Activated CD4-positive, alpha-beta T cell treated with anti-CD3 and anti-CD28 coated beads, Interleukin-2, amount 50 U/mL, for 4 hours (primary cell): ENCODE measurements at places on chromosomes 7 and 10.
A peak's percentile ranks its signal among the peaks of the same experiment; 100 is the strongest.

- DNase-seq: no peak
These were observed 58.1 kb downstream of the PARP12 start for GRCh38 chr7:140004672-140005071.

DNA sequence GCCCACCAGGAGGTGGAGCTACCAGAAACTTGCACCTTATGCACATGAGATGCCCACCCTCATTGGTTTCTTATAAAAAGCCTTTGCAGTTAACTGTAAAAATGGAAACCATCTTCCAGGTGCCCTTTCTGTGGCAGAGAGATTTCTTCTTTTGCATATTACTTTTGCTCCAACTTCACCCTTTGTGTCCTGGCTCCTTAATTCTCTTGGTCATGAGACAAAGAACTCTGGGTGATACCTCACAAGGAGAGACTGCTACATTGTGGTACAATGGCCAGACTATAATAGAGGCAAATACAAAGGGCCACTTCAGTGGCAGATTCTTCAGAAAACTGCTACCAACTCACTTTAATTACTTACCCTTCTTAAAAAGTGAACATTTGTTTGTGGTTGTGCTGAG is 76.4 kb upstream of the PTER start:
- no peak for DNase-seq

- peak; percentile 25 for DNase-seq
These were observed 5.6 kb downstream of the POR start for GRCh38 chr7:75920431-75921161.

GRCh38 chr7:47103498-47104205 is 478.3 kb downstream of the TNS3 start:
- no peak for DNase-seq

GRCh38 chr7:149307775-149308501 is 45.9 kb downstream of the ZNF783 start:
- no peak for DNase-seq

DNA sequence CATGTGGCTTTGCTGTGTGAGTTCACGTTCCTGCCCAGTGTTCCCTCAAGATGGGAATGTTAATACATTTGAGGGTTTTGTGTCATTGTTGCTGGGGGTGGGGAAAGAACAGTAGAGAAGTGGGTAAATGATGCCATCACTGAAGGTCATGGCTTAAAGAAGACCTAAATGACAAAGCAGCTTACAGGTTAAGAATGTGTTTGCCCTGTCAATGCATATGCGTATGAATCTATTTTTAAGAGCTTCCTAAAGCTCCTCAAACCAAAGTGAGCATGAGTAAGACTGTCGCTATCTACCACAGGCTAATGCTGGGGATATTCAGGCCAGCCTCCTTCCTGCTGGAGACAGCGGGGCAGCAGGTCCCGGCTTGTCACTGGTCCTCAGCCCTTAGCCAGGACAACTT is 162.9 kb downstream of the CREB5 start:
- DNase-seq: no peak

DNA sequence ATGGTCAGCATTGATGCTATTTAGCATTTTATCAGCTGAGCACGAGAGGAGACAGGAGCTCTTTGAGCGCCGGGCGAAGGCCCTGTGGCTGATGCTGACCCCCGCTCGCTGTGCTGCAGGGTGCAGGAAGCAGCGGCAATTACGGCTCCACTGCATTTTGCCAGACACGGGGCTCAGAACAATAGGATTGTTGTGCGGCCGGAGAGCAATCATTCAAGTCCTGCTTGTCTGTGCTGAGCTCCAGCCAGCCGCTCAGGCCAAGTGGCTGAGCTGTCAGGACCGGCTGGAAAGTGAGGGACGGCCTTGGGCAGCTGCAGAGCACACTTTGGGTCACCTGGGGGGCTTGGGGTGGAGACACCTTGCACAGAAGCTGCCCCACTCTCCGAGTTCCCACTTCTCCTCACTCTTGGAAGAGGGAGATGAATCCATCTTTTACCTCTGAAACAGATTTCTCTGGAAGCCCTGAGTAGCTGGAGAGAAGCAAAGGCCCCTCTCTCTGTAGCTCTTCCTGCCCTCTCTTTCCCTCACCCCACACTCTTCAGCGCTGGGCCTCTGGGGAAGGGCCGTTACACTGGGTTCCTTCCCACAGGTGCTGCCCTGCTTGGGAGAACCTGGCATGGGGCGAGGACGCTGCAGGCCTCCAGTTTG is 17.3 kb upstream of the ADARB2 start:
- DNase-seq: no peak

DNA sequence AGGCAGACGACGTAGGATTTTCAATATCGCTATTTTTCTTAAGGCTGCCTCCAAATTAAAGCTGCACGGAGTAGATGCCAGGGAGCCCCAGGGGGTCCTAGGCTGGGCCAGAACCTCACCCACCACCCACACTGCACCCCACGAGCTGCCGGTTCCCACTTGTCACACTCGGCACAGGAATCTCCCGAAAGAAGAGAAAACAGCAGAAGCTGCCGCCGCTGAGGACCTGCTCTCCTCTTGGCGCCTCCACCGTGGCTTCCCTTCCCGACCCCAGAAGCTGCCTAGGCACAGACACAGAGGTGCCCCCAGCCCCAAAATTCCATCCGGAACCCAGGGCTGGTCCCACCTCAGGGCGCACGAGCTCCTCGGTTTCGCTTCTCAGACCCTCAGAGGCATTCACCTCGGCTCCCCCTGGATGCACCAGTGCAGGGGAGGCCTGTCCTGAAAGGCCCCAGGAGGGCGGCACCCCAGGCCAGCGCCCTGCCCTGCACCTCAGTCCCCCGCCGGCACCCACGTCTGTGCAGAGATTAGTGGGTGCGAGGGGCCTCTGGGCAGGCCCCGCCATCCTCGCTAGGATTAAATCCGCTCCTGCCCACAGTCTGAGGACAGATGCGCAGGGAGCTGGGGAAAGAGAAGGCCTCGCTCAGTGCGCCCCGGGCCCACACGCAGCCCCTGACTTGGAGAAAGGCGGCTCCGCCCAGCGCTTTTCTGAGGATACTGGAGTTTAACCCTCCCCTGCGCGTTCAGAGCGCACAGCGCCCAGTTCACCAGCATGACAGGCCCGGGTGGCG is 99.2 kb downstream of the PTPRN2 start:
- no peak for DNase-seq

DNA sequence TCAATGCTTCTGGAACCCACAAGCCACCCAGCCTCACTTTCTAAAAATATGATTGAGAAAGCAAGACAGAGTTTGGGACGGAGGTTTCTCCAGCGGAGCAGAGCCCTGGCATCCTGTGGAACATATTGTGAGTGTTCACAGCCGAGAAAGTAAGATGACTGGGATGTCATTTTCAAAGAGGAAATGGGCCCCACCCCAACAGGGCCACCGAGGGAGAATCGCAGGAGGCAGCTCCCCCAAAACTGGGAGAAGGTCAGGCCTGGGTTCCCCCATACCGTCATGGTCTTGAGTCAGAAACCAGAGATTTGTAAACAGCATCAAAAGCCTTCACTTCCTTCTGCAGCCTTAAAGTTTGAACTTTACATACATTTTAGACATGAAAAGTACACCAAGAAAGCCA is 560.0 kb downstream of the PTPRN2 start:
- no peak for DNase-seq

DNA sequence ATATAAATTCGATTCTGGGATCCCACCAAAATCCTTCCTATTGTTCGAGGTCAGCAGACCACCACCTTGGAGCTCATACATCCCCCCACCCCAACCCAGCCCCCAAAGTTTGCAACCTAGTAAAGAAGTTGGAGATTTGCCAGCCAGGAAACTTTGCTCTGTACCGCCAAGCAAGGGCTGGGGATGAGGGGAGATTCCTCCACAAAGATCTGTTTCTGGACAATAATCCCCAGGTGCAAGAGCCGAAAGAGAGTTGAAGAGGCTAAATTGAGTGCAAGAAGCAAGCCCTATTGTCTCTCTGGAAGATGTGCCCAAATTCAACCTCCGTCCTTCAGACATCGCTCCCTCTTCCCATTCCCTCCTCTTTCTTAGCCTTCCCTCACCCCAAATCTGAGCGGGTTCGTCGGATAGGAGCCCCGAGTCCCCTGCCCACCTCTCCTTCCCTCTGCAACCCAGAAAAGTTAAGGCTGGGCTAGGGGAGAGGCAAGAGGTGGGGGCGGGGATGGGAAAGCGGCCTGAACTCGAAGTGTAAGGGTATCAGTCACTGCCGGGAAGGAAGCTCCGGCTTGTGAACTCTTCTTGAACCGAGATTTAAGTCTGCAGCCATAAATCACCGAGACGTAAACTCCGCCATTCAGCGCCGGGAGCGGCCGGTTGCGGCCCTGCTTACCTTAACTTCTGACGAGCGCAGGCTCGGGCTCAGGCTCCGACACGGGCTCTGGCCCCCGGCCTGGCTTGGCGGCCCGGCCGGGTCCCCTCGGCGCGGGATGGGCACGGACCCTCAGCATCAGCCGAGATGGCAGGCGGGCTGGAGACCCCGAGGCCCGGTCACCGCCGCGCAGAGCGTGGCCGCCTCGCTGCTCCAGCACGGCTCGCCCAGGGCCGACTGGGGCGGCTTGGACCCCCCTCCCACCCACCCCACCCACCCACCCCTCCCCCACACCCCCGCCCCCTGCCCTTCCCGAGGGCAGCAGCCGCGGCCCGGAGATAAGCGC is 10.8 kb upstream of the HOXA2 start:
- no peak for DNase-seq

- DNase-seq: no peak
These were observed 2.1 kb upstream of the ADD3 start for GRCh38 chr10:110005719-110006118.

GRCh38 chr10:123835575-123835974 is 56.0 kb downstream of the CPXM2 start:
- DNase-seq: no peak

DNA sequence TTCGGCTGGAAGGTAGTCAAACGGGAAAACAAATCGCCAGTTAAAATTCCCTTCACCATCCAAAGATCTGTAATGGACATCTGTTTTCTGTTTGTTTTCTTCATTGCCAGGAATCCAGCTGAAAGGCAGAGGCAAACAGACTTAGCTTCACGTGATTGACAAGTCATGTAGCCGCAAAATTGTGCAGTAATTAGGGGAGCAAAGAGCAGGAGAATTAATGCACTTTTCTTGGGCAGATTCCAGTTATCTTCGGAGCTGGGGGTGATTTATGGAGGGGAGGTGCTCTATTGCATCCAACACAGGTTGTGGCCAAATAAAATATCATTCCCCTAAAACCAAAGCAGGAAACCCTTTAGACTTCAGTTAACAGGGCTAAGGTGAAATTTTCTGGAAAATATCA is 162.2 kb downstream of the MYOF start:
- no peak for DNase-seq

DNA sequence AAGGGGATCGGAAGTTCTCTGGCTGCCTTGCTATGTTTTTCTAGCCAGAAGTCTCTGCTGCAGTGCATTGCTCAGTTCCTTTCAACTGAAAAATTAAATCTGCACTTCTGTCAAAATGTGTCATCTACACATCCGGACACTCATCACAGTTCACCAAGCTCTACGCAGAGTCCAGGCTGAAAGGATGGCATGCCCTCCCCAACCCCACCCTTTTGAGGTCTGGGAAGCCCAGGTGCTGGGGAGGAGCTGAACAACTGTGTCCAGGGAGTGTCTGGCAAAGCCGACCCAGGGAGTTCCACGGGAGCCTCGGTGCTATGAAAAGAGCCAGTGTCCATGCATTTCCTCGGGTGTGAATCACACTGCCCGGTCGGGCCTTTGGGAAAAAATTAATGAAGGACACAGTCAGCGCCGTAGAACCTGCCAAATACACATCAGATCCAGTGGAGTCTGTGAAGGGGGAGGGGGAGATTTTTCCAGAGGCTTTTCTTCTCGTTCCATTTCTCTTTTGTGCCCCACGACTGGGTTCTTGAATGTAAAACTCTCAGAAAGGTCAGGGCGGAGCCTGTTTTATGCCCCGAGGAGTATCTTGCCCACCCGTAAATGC is 757 bp upstream of the PALS2 start:
- no peak for DNase-seq

DNA sequence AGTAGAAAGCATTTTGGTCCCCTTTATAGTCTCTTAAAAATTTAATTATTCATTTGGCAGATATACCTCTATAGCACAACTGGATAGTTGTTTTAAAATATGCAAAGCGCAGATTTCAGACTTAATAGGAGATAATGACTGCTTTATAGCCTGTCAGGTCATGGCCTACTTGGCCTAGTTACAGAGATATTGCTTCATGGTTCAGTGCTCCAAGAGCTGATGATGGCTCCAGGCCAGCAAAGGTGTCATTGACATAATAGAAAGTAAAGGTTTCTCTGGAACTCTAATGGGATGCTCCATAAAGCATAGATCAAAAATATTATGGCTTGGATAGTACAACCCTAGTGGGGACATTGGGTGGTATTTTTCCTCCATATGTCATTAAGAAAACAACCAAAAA is 285.7 kb downstream of the NXPH1 start:
- no peak for DNase-seq

GRCh38 chr10:119238577-119238976 is 31.2 kb downstream of the GRK5 start:
- DNase-seq: no peak

GRCh38 chr10:116094356-116094755 is 178.7 kb downstream of the GFRA1 start:
- DNase-seq: no peak

- DNase-seq: no peak
These were observed 127.9 kb upstream of the SEM1 start for GRCh38 chr7:96837593-96837992.

GRCh38 chr7:94368371-94368791 is 26.3 kb upstream of the COL1A2 start:
- no peak for DNase-seq

GRCh38 chr10:100535715-100536353 is at the start of gene HIF1AN:
TSS of gene HIF1AN (plus strand) at chr10:100535943. CDS start at chr10:100535959, 16 bp downstream.
- DNase-seq: peak; percentile 84

- no peak for DNase-seq
These were observed 57.1 kb downstream of the AMPH start for GRCh38 chr7:38574086-38574485.

DNA sequence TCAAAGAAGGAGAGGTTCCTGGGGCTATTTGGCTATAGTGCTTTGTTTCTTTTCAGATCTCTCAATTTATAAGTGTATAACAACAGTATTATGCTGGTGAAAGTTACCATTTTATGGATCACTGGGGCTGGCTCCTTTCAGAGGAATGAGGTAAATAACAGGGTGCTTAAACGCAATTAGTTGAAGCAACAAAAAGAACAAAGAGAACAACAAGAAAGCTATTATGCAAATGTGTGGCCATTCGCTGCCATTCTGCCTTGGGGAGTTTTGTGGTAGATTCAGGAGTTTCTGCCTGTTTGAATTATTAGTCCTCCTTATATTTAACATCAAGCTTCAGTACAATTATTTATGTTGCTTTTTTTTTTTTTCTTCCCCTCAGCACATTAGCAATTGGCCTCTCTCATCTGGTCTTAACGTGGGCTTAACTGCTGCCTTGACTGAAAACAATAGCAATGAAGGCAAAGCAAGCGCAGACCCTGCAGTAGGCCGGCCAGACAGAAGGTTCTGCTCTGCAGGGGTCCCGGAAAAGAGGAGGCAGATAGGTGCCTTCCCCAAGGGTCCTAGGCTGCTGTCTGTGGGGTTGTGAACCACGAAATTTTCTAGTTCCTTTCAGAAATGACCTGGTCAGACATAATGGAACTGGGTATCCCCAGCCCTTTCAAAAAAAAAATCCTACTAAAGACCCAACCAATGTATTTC is 339.9 kb upstream of the PODXL start:
- no peak for DNase-seq

GRCh38 chr7:36029311-36029710 is 123.7 kb upstream of the EEPD1 start:
- DNase-seq: no peak
